ENCODE measurements at places on chromosomes 4 and X.
A peak's percentile ranks its signal among the peaks of the same experiment; 100 is the strongest.

DNA sequence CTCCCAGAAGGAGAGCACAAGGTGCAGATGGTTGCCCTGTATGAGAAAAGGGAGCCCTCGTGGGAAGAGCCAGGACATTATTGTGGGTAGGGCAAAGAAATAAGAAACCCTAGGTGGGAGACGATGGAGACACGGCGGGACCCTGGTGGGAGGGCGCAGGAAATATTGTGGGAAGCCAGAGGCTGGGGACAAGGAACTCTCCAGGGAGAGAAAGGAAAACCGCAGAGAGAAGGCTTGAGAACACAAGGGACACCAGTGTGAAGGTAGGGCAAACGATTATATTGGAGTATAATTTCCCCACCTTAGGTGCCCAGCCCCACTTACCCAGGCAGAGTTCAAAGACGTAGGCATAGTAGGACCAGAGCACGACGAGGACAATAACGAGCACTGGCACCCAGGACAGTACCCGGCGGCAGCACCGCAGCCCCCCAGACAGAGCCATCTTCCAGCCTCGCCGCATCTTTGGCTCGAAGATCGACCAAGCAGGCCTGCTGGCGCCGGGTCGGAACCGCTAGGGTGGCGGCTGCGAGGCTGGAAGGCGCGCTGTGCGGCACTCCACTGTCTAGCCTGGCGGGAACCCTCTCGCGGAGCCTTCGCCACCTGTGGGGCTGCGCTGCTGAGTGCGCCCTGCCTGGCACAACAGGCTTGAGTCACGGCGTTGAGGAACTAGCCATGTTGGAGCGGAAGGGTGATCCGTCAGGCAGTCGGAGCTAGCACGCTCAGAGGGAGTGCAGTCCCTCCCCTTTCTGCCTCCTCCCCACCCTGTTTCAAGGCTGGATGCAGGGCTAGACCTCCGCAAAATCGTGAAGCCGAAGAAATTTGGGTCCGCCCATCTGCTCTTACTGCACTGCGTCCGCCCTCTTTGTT, at the start of gene ZDHHC15:
ZDHHC15 (minus strand) TSS at position 473 of the 867 bp plus-strand sequence; CDS start at position 460, 13 bp downstream.
- DNase-seq, result peak; percentile 10

DNA sequence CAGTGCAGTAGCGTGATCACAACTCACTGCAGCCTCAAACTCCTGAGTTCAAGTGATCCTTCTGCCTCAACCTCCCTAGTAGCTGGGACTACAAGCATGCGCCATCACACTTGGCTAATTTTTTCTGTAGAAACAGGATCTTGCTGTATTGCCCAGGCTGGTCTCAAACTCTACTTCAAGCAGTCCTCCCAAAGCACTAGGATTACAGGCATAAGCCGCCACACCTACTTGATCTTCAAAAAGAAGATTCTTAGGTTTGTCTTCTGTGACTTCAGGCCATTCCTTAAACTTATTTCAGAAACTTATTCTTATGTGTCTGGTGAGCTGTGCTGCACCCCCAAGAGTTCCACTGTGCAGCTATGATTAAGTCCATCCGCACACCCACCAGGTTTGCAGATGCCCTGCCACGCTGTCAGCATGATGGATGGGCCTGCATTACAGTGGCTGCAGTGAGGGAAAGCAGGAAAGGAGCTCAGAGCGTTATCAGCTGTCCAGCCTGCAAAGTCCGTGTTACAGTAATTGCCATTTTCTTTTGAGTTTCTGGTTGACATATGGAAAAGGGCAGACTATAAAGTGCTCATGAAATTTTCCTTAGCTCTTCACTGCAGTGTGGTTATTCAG, 146.6 kb downstream of the AASDH start:
- DNase-seq, result no peak

DNA sequence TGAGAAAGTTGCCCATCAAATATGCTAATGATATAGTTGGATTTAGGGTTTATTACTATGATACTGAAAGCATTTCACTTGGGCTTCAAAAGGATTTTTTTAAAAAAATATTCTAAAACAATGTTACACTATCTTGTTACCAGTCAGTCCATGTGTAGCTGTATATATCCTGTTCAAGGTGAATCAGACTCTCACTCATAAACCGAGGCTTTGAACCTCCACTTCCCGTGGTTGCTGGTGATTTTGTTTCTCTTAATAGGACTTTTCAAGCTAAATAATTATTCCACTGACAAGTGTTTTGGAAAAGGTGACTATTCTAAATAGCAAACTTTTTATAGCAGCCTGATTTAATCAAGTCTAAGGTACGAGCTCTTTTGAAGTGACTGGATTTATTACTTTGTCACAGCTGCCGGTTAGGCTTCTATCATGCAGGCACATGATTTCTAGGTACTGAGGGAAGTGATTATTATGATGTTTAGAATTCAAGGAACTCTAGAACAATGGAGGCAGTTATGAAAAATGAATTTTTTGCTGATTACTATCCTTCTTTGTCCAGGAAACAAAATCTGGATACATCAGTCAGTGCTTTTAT, 287.7 kb downstream of the KCTD8 start:
- no peak for DNase-seq

DNA sequence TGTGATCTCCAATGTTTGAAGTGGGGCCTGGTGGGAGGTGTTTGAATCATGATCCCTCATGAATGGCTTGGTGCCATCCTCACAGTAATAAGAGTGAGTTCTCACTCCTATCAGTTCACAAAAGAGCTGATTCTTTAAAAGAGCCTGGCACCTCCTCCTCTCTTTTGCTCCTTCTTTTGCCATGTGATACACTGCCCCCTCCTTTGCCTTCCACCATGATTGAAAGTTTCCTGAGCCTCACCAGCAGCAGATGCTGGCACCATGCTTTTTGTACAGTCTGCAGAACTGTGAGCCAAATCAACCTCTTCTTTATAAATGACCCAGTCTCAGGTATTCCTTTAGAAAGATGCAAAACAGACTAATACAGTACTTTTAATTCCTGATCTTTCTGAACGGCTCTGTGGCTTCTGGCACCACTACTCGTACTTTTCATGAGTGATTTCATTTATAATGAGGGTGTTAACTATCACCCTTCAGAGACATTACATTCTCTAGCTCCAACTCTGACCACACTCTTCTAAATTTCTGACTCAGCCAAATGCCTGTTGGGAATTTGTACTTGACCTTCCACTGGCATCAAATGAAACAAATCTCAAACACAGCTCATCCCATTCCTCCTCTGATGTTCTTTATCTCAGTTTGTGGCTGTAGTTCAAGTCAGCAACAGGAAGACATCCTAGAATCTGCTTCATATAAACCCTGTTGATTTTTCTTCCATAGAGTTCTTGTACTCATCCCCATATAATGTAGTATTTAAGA, 4.2 kb downstream of the UFSP2 start:
- DNase-seq, result no peak

- DNase-seq, result no peak
Observed at GRCh38 chr4:186939766-186940165, 216.1 kb upstream of the FAT1 start.

GRCh38 chr4:15396157-15396800, 31.6 kb upstream of the C1QTNF7 start:
- DNase-seq, result no peak

GRCh38 chr4:13174001-13174400, 310.1 kb downstream of the RAB28 start:
- no peak for DNase-seq

DNA sequence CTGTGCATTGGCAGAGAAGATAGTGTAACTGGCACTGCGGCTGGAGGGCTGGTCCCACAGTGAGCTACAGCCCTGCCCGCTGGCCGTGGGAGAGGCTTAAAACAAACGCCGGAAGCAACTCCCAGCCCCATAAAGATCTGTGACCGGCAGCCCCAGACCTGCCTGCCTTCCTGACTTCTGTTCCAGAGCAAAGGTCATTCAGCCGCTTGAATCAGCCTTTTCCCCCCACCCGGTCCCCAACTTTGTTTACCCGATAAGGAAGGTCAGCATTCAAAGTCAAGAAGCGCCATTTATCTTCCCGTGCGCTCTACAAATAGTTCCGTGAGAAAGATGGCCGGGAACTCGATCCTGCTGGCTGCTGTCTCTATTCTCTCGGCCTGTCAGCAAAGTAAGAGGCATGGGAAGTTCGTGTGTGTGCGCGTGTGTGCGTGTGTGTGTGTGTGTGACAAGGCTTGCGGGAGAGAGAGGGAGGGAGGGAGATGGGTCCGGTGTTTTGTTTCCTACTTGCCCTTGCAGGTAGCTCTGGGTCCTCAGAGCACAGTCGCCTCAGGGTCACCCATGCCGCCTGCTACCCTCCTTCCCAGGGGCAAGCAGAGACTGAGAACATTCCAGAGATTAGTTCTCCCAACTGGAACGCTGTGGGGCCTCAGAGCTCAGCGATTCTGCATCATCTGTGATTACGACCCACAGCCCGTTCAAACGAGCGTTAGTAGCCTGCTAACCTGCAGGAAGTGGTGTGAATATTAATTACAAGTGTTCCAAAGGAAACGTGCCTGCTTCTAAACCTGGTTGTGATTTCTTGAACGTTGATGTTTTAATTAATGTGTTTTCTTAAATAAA, at the start of gene MGST2:
MGST2 (plus strand) TSS at position 130 of the 840 bp plus-strand sequence; CDS start at position 331, 201 bp downstream.
- DNase-seq, result no peak

- no peak for DNase-seq
Observed at GRCh38 chr4:2059726-2060602, 837 bp downstream of the NAT8L start.

GRCh38 chrX:27918799-27919198, 62.5 kb downstream of the DCAF8L1 start:
- no peak for DNase-seq

- DNase-seq, result no peak
Observed at GRCh38 chr4:186942758-186943377, 219.2 kb upstream of the FAT1 start.

DNA sequence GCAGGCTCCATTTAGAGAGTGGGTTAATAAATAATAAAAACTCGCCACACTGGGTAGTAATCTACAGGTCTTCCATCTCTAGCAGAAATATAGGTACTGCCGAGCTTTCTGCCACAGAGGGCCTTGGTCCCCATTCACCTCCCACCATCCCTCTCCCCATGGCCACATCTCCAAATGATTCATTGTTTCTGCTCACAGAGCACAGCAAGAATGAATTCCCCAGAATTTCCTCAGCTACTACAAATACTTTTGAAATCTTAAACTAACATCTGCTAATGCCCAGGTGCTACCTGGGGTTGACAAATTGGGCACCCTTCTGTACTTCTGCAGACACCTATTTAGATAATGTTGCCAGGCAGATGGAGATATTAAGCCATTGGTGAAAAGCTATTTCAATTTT, 5.1 kb downstream of the PHEX start:
- no peak for DNase-seq

- no peak for DNase-seq
Observed at GRCh38 chrX:129622757-129623301, 31.9 kb downstream of the APLN start.

DNA sequence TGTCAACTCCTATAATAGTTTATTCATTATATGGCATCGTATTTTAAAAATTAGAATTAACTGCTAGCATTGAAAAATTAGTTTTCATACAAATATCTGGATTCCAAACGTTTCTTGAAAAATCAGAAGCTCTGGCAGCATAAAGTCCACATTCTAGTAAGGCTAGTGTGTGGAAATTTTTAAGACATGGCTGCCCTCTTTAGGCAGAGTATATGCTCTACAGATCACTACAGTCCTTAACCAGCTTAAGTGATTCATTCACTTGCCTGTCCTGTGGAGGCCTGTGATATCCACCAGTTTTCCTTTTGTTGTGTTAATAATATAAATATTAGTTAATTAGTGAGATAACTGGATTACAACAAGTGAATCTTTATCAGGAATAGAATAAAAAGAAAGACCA, 287.2 kb downstream of the OPHN1 start:
- DNase-seq, result no peak

DNA sequence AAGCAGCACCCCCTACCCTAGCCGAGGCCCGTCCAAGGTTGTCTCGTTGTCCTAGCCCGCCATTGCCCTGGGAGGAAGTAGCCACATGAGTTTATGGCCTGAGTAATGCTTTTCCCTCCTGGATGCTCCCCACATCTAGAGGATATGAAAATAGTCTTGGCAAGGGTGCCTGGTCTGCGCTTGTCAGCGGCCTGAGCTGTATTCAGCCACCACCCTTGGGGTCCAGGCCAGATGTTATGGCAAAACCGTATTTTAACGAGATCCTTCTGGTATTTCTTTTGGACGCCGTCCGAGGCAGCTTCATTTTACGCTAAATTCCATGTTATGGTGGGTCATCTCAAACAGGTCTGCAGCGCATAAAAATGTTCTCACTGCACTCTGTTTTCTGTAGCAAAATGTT, 89.3 kb downstream of the GPR143 start:
- no peak for DNase-seq

DNA sequence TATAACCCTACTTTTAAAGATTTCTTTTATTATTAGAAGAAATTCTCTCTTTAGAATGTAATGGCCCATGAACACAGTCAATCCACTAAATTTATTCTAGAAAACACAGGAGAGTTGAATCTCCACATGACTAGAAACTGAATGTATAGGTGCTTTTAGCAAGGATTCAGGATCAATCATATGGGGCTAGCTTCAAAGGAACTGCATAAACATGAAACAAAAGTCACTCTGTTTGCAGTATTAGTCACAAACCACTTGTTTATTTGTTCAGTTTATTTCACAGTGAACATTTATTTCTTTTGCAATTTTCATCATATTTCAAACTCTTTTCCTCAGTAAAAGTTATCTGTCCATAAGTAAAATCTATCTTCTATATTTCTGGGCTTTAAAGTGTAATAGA, 1604.6 kb downstream of the PCDH18 start:
- DNase-seq, result no peak

DNA sequence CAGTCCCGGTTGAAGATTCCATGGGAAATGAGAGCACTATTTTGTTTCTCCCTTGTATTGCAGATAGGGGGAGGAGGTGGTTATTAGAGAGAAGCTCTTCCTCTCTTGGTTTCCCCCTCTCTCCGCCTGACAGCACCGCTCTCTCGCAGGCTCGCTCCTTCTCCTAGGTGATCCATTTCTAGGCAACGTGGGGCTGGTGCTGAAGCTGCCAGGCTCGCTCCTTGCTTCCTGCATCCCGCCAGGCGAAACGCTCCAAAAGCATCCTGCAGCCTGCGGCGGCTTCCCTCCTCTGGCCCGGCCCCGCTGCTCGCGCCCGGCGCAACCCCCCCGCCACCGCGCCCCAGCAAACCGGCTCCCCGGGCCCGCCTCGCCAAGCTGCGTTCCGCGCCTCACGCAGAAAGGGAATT, at the start of gene GRID2:
GRID2 (plus strand) TSS at position 346 of the 407 bp plus-strand sequence.
- no peak for DNase-seq

- DNase-seq, result no peak
Observed at GRCh38 chr4:100246697-100247096, 56.4 kb upstream of the DDIT4L start.

GRCh38 chr4:7014815-7015214, 28.4 kb upstream of the TADA2B start:
- no peak for DNase-seq

GRCh38 chrX:138853936-138854335, 142.4 kb upstream of the FGF13 start:
- no peak for DNase-seq

- DNase-seq, result no peak
Observed at GRCh38 chr4:83272900-83273299, 11.7 kb downstream of the COQ2 start.

DNA sequence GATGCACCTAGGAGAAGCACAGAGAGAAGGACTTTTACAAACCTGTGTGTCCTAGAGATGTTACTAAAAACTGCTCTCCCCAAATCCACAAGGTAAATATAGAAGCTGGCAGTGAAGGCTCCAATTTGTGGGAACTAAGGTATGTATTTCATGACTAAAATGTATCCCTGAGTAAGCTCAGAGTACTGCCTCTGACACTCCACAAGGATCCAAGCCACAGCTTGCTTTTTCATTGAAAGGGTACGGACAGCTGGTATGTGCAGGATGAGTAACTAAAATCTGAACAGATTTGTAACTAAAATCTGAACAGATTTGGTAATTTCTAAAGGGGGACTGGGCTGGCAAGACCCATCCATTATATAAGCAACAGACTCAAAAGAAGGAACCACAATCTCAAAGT, 187.6 kb downstream of the DCLK2 start:
- DNase-seq, result no peak

- no peak for DNase-seq
Observed at GRCh38 chr4:54898056-54898562, 227.3 kb downstream of the KDR start.
